Progenitor cell of endocrine pancreas (in vitro differentiated cells): ENCODE measurements at places on chromosomes 3 and 15. TPM values are rescaled to one million over a fixed set of nuclear protein-coding genes. Genes with fewer than 3 reads are reported as not detected.
A peak's percentile ranks its signal among the peaks of the same experiment; 100 is the strongest.

DNA sequence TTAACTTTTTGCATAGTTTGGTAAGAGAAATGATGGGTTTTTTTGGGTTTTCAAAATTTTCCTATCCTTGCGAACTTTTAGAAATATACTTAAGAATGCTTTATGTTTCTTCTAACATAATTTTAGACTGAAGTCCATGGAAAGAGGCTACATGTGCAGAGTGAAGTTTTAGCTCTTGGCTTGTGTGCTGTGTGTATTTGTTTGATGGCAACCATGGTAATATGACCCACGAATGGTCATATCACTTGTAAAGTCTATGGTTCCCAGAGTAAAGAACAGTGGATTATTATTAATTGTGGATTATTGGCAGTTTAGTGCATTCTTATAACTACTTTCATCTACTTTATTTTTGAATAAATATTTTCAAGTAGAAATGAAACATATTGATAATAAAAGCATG is 124.0 kb upstream of the GOLGA6L4 start:
- no peaks in the 10 kb centered on the region for H3K4me1 ChIP-seq
- H3K36me3 ChIP-seq = no peaks in the 10 kb centered on the region
- no peaks in the 10 kb centered on the region for H3K27me3 ChIP-seq
- DNase-seq = no peak
- H3K4me3 ChIP-seq = no peak overlapping the region

- no peak overlapping the region for H3K4me3 ChIP-seq
- no peak overlapping the region for H3K27ac ChIP-seq
- no peak for DNase-seq
Observed at GRCh38 chr15:89824607-89824867, 9.9 kb upstream of the ANPEP start.

GRCh38 chr15:32646291-32646690 is 4.8 kb downstream of the SCG5 start:
- no peak for DNase-seq
- peaks cover 9% of the 10 kb centered on the region for H3K27me3 ChIP-seq
- no peak overlapping the region for H3K27ac ChIP-seq
- H3K36me3 ChIP-seq = no peaks in the 10 kb centered on the region
- peaks cover 11% of the 10 kb centered on the region for H3K4me1 ChIP-seq

KNG1 gene
- not detected in 2 replicates for total RNA-seq

GRIP2 gene
- 11.2 and 11.6 TPM in 2 replicates for total RNA-seq

DNA sequence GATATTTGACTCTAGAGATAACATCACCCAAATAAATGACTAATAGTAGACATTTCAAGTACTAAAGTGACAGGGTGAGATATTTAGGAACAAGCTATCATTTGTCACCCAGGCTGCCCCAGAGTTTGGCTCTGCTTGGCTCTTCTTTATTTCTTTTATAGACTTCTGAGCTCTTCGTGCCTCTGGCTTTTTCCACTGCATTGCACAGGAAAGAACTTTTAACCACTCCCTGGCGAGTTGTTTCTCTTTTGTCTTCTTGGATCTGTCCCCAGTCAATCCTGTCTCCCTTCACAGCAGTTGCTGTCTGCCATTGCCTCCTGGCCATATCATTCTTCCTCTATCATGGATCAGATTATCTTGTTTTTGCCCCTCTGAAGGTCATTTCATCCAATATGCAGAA is 339.2 kb upstream of the DCBLD2 start:
- no peaks in the 10 kb centered on the region for H3K27me3 ChIP-seq
- no peak for DNase-seq

DNA sequence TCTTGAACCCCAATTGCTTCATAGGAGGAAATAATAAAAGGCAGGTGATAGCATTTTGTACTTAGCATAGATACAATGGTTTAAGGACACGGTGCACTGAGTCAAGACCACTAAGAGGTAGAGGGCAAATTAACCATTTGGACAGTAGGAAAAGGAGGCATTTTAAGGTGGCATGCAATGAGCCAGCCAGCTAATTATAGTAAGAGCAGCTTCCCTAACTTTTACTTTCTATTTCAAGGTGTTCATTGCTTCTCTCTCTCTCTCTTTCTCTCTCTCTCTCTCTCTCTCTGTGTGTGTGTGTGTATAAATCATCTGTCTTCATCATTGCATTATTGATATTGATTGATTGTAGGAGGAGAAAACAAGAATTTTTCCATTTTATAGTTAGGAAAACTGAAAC is 740.4 kb upstream of the CFAP20DC start:
- no peak overlapping the region for H3K4me3 ChIP-seq
- no peak overlapping the region for H3K27ac ChIP-seq
- DNase-seq = no peak
- no peaks in the 10 kb centered on the region for H3K4me1 ChIP-seq

DNA sequence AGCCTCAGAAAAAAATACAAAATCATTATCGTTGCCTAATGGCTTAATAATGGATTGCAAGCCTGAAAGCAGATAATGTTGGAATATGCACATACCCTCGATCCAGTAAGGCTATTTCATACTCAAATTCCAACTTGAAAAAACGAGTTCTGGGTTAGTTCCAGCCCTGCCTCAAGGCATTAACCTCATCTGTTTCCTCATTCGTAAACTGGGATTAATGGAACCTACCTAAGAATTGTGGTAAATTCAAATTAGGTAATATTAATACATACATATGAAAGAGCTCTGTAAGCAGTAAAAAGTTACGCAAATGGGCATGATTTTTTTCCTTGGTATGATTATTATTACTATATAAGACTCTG is 107.5 kb downstream of the SRGAP3 start:
- peaks cover 17% of the 10 kb centered on the region for H3K27me3 ChIP-seq
- H3K36me3 ChIP-seq = peaks cover 7% of the 10 kb centered on the region
- no peak overlapping the region for H3K4me3 ChIP-seq
- H3K4me1 ChIP-seq = peaks cover 8% of the 10 kb centered on the region
- DNase-seq = no peak

DNA sequence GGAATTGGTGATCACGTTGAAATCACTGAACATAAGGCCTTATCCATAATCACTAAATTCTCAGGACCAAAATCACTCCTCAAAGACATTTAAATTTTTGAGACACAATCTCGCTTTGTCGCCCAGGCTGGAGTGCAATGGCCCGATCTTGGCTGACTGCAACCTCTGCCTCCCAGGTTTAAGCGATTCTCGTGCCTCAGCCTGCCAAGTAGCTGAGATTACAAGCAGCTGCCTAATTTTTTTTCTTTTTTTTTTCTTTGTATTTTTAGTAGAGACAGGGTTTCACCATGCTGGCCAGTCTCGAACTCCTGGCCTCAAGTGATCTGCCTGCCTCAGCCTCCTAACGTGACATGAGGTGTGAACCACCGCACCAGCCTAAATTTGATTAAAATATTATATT is 61.7 kb downstream of the PLOD2 start:
- no peak overlapping the region for H3K27ac ChIP-seq
- peaks cover 6% of the 10 kb centered on the region for H3K4me1 ChIP-seq
- no peaks in the 10 kb centered on the region for H3K27me3 ChIP-seq

DNA sequence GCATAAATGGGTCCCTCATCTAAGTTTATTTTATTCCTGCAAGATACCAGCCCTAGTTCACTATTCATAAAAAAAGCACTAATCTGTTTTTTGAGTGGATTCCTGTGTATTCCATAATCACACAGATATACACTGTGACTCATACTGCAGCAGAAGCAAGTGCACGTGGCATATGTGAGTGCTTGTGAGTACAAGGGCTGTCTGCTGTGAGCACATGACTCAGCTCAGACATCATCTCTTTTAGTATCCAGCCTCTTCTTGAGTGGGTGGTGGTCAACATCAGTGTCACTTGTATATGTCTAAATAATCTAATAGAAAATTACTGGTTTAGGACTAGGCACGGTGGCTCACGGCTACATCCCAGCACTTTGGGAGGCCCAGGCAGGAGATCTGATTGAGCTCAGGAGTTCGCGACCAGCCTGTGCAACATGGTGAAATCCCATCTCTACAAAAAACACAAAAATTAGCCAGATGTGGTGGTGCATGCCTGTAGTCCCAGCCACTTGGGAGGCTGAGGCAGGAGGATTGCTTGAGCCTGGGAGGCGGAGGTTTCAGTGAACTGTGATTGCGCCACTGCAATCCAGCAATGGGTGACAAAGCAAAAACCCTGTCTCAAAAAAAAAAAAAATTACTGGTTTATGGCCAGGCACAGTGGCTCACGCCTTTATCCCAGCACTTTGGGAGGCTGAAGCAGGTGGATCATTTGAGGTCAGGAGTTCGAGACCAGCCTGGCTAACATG is 49.8 kb downstream of the NIPA2 start:
- no peak overlapping the region for H3K27ac ChIP-seq
- peaks cover 6% of the 10 kb centered on the region for H3K4me1 ChIP-seq
- no peak overlapping the region for H3K4me3 ChIP-seq
- H3K36me3 ChIP-seq = peaks cover 26% of the 10 kb centered on the region
- DNase-seq = no peak

SERPINI2 gene
- 1.8 and 2.0 TPM in 2 replicates for total RNA-seq

DNA sequence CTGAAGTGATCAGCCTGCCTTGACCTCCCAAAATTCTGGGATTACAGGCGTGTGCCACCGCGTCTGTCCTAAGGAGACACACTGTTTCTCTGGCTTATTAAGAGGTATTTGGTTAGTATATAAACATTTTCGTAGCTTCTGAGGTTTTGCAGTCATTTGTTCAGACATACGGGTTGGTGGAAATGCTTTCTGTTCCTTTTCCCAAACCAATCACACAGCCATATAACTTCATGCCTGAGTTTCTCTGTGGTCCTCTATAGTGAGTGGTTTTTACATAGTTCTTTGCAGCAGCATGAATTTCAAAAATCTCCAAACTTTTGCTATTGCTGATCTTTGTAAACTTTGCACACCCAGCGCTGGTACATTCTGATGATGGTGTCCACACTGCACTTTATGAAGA is 100.5 kb downstream of the AKAP13 start:
- H3K27ac ChIP-seq = peak overlapping the region; percentile 73
- no peaks in the 10 kb centered on the region for H3K36me3 ChIP-seq
- no peaks in the 10 kb centered on the region for H3K27me3 ChIP-seq
- H3K4me3 ChIP-seq = no peak overlapping the region

DCBLD2 gene
- total RNA-seq = 85.5 and 86.8 TPM in 2 replicates

GRCh38 chr3:186320862-186321568 is 41.0 kb downstream of the DGKG start:
- H3K27me3 ChIP-seq = peaks cover 18% of the 10 kb centered on the region
- no peaks in the 10 kb centered on the region for H3K36me3 ChIP-seq
- H3K4me1 ChIP-seq = peaks cover 1% of the 10 kb centered on the region
- no peak for DNase-seq
- H3K4me3 ChIP-seq = no peak overlapping the region

DNA sequence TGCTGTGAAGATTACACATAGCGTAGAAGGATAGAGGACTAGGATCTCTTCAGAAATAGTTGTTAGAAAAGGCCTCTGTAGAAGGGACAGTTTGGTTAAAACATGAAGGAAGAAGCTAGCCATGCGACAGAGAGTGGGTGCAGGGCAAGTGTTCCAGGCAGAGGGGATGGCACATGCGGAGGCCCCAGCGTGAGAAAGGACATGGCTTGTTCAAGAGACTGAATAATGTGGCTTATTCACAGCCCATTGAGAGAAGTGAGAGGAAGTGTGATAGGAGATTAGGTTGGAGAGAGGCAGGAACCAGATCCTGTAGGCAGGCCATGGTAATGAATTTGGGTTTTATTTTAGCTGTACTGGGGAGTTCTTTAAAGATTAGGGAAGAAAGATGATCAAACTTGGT is 56.4 kb downstream of the NEO1 start:
- no peaks in the 10 kb centered on the region for H3K27me3 ChIP-seq
- peaks cover 25% of the 10 kb centered on the region for H3K4me1 ChIP-seq
- no peak overlapping the region for H3K27ac ChIP-seq
- no peaks in the 10 kb centered on the region for H3K36me3 ChIP-seq
- no peak overlapping the region for H3K4me3 ChIP-seq
- DNase-seq = no peak

GRCh38 chr3:179156170-179156569 is 8.0 kb downstream of the PIK3CA start:
- no peak for DNase-seq
- peaks cover 7% of the 10 kb centered on the region for H3K4me1 ChIP-seq
- H3K4me3 ChIP-seq = no peak overlapping the region
- no peak overlapping the region for H3K27ac ChIP-seq
- H3K27me3 ChIP-seq = no peaks in the 10 kb centered on the region

SSUH2 gene
- 0.57 and 0.62 TPM in 2 replicates for total RNA-seq

DNA sequence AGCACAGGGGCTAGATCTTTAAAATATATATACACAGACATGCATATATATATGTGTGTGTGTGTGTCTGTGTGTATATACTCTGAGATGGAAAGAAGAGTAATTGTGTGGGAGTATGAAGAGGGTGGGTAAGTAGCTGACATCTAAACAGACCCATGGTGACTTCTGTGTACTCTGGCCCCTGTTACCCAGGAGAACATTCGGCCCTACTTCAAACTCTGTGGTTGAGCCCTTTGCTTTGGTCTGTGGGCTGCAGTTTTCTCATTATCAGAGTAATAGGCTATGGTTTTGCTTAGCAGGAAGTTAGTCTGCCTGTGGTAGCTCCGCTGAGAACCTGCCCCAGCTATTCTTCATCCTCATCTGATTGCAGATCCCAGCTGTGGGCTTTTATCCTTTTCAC is 141.4 kb downstream of the RBPMS2 start:
- DNase-seq = no peak
- peaks cover 13% of the 10 kb centered on the region for H3K36me3 ChIP-seq
- H3K4me1 ChIP-seq = peaks cover 45% of the 10 kb centered on the region

DNA sequence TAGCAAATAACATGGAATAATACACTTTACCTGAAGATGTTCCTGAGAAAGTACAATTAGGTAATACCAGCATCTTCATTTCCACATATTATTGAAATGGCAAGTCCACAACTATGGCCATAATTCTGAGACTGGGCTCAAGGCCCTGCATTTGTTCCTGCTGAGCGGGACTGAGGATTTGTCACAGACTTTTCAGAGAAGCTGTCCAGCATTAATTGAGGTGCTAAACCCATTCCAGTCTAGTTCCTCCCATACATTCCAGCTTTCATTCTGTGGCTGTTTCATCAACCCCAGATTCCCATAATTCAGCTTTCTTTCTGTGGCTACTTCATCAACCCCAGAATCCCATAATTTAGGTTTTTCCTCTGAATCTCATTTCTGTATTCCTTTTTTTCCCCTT is 293.4 kb upstream of the GBE1 start:
- H3K4me3 ChIP-seq = no peak overlapping the region
- H3K4me1 ChIP-seq = no peaks in the 10 kb centered on the region
- H3K27ac ChIP-seq = no peak overlapping the region
- H3K27me3 ChIP-seq = no peaks in the 10 kb centered on the region
- H3K36me3 ChIP-seq = no peaks in the 10 kb centered on the region
